ENCODE measurements at places on chromosomes 2 and 18. TPM values are rescaled to one million over a fixed set of nuclear protein-coding genes. Genes with fewer than 3 reads are reported as not detected.

The ARPC2 gene
- 229 TPM for total RNA-seq

GRCh38 chr2:216634370-216635148 lies 1.3 kb downstream of the IGFBP2 start:
- H3K27me3 ChIP-seq, result no peaks in the 10 kb centered on the region
- no peaks in the 10 kb centered on the region for H3K36me3 ChIP-seq
- H3K27ac ChIP-seq, result no peak overlapping the region
- H3K4me3 ChIP-seq, result peak overlapping the region; percentile 56

GRCh38 chr2:239200646-239201530 lies 199.9 kb downstream of the HDAC4 start:
- H3K4me3 ChIP-seq, result no peak overlapping the region
- peak overlapping the region; percentile 57 for H3K27ac ChIP-seq
- no peaks in the 10 kb centered on the region for H3K27me3 ChIP-seq
- no peaks in the 10 kb centered on the region for H3K36me3 ChIP-seq

DNA sequence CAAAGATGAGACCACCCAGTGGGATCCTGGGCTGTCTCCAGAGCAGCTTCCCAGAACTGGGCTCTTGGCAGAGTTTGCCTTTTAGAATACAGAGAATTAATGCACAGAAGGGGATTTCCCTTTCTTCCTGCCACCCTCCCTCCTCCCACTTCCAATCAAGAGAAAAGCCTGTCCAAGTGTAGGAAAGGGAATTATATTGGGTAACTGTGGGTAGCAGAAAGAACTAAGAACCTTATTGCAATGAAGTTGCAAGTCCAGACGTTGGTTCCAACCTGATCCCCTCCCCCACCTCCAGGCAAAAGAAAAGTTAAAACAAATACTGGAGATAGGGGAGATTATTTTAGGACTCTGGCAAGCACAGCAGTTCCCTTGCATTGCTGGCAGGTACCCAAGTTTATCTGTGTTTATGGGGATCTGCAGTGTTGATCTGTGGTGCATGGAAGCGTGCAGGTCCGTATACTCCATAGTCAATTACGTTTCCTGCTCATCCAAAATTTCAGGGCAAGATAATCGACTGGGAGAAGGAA lies 114.3 kb downstream of the PRKCE start:
- no peak overlapping the region for H3K4me3 ChIP-seq
- no peak overlapping the region for H3K27ac ChIP-seq
- H3K36me3 ChIP-seq, result no peaks in the 10 kb centered on the region
- H3K27me3 ChIP-seq, result no peaks in the 10 kb centered on the region
- no peak for DNase-seq

DNA sequence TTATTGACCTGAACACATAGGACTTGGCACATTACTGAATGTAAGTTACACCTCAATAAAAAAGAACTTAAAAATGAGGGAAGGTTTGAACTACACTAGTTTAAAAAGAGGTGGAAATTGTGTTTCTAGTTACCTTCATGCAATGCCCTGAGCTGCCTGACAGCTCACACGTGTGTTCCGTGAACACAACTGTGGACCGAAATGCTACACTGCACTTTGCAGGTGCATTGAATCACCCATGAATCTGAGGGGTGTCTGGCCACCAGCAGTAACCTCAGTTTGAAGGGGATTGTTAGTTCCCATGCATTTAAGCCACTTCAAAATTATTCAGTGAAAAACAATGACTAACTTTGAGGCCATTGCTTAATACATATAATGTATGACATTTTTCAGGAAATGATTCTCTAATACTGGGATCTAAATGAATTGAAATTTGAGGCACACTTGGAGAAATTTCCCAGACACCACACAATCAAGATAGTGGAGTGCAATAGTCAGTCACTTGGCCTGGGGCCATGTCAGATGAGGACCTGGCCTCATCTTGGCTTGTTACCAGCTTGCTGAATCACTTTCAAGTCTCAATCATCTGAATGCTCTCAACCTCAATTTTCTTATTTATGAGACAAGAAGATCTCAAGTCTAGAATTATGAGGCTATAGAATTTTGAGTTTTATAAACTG lies 59.3 kb downstream of the MYL12B start:
- no peak overlapping the region for H3K27ac ChIP-seq
- DNase-seq, result no peak
- no peaks in the 10 kb centered on the region for H3K27me3 ChIP-seq
- H3K4me3 ChIP-seq, result no peak overlapping the region
- H3K36me3 ChIP-seq, result no peaks in the 10 kb centered on the region

DNA sequence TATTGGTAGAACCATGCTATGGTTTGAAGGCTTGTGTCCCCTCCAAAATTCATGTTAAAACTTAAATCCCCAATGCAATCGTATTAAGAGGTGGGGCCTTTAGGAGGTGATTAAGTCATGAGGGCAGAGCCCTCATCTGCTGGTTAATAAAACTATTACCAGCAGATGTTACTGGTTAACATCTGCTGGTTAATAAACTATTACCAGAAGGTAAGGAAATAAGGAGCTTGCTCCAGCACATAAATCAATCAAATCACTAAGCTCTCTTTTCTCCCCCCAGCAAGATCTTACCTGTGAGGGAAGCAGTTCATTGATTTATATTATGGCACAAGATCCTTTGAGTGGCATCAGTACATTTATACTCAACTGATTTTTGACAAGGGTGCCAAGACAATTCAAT lies 96.9 kb downstream of the AAK1 start:
- DNase-seq, result no peak
- no peaks in the 10 kb centered on the region for H3K36me3 ChIP-seq
- no peak overlapping the region for H3K4me3 ChIP-seq
- no peaks in the 10 kb centered on the region for H3K4me1 ChIP-seq

The C1GALT1C1L gene
- total RNA-seq, result 0.99 TPM

DNA sequence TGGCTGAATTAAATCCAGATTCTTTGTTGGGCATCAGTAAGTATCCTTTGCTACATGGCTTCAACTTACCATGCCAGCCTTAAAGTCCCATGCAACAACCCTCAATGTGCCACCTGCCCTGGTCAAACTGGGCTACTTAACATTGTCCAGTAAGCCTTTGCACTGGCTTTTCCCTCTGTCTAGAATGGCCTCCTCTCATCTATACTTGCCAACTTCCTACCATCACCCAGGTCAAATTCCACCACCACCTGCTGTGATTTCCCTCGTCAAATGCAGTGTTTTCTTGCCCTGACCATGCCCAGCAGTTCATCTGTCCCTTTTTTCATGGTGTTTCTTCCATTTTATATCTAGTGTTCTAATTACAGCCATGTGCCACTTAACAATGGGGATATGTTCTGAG lies 5.7 kb downstream of the KLHL23 start:
- H3K4me3 ChIP-seq, result no peak overlapping the region
- no peaks in the 10 kb centered on the region for H3K36me3 ChIP-seq

DNA sequence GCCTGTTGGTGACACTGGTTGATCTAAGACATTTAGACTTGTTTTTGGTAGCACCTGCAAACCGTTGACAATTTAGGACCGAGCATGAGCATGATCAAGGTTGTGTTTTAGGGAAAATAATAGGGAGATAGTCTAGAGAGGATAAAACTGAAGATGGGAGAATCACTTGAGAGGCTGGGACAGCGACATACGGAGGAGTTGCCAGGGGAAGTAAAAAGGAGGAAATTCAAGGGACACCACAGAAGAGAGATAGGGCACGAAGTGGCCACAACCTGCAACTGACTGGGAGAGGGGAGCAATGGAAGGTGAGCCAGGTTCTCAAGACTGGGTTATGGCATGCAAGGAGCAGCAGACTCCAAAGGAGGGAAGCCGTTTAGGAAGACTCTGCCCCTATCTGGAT lies 1.4 kb upstream of the ATP8B1 start:
- H3K27ac ChIP-seq, result no peak overlapping the region
- H3K27me3 ChIP-seq, result no peaks in the 10 kb centered on the region
- DNase-seq, result no peak
- peaks cover 8% of the 10 kb centered on the region for H3K4me1 ChIP-seq

DNA sequence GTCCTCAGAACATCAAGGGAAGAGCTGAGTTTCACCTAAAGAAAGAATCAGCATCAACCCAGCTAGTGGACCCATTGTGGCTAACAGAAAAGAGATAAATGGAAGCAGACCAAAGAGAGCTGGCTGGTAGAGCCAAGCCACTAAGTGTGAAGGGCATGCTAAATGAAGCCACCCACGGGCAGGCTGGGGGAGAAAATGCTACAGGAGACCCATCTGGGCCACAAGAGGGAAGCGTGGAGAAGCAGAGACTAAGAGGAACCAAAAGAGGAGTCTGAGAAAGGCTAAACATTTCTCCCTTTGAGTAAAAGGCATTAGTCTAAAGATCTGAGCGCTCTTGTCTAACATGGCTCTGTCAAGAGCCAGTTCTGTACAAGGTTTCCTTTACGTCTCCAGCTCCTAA lies 15.8 kb downstream of the CWC22 start:
- H3K4me1 ChIP-seq, result no peaks in the 10 kb centered on the region
- no peak for DNase-seq
- no peaks in the 10 kb centered on the region for H3K27me3 ChIP-seq
- H3K27ac ChIP-seq, result no peak overlapping the region
- H3K4me3 ChIP-seq, result no peak overlapping the region

DNA sequence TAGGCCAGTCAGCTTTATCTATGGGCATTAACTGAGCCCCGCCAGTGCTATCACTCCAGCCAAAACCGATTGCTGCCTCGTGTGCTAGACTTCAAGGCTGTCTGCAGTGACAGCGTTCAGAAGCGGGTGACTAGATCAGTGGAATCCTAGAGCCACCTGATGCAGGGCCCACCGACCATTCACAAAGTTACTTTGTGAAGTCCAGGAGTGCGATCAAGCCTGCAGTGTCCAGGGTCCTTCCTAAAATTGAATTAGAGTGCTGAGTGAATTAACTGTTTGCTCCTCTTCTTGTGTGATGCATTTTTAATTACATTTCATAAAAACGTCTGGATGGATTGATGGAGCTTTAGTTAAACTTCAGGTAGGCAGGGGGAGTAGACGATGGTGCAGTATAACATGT lies 13.9 kb downstream of the PCARE start:
- H3K4me1 ChIP-seq, result peaks cover 21% of the 10 kb centered on the region
- no peaks in the 10 kb centered on the region for H3K36me3 ChIP-seq
- DNase-seq, result no peak
- no peak overlapping the region for H3K27ac ChIP-seq
- no peak overlapping the region for H3K4me3 ChIP-seq

The OXER1 gene
- 1.0 TPM for total RNA-seq

Data from ovary (tissue), 10 donors.